ENCODE measurements at places on chromosomes 13 and 19.

DNA sequence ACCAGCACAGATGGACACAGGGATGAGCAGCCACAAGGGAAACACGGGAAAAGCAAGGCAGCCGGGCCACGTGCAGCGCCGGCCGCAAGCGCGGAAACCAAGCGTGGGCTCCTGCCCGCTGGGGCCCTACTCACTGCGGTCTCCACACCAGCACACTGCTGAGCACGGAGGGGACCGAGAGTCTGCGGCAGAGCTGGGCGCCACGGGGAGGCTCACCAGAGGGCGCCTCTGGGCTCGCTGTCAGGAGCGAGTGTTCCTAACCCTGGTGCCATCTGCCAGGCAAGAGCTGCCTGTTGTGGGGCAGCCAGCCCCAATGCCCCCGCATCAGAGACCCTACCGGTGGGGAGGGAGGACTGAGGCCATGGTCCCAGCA lies 26.5 kb downstream of the MPND start:
- DNase-seq = no peak

- DNase-seq = no peak
Observed at GRCh38 chr13:113273851-113274590, 23.0 kb upstream of the LAMP1 start.

GRCh38 chr13:79225487-79226232 lies 180.4 kb downstream of the RBM26 start:
- DNase-seq = no peak

DNA sequence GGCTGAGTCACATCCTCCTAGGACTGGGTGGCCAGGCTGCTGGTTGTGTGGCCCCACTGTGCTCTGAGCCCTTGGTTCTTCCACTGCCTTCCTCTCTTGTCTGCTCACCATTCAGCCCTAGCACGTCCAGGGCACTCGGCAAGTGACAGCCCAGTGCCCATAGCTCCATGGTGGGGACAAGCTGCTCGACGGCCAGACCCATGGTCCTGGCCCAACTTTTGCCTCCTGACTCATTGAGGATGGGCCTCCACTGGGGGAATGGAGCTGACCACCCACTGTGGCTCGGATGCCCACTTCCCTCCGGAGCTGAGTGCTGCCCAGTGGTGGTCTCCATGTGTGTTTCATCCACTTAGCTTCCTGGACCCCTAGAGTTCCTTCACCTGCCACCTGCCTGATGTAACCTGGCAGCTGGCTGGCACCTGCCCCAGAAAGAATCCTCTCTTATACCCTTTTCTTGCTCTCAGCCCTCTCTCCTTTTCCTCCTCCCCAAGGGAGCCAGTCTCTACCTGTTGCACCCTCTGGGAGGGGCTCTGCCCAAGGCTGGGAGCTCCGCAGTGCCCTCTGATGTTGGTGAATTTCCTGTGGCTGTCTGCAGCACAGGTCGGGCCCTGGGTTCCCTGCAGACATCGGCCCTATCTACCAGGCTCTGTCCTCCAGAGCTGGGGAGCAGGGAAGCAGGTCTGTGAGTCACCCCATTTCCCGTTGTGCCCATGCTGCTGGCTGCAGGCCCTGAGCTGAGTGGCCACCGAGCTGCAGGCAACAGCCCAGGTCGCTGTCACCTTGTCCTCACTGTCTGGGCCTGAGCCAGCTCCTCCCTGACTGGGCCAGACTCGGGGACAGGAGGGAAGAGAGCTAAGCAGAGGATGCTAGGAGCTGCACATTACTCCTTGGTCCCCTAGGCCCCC lies 7.4 kb downstream of the CHST8 start:
- peak; percentile 64 for DNase-seq

GRCh38 chr19:58562122-58563033 lies 4.0 kb upstream of the UBE2M start:
- no peak for DNase-seq

DNA sequence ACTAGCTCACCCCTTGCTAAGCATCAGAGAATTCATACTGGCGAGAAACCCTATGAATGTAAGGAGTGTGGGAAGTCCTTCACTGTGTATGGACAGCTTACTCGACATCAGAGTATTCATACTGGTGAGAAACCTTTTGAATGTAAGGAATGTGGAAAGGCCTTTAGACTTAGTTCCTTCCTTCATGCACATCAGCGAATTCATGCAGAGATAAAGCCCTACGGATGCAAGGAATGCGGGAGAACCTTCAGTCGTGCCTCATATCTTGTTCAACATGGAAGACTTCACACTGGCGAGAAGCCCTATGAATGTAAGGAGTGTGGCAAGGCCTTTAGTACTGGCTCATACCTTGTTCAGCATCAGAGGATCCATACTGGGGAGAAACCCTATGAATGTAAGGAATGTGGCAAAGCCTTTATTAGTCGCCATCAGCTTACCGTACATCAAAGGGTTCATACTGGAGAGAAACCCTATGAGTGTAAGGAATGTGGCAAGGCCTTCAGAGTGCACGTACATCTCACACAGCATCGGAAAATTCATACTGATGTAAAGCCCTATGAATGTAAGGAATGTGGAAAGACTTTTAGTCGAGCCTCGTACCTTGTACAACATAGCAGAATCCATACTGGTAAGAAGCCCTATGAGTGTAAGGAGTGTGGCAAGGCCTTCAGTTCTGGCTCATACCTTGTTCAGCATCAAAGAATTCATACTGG lies 17.3 kb downstream of the ZNF30 start:
- no peak for DNase-seq

- no peak for DNase-seq
Observed at GRCh38 chr13:71695662-71696061, 171.3 kb downstream of the DACH1 start.

- no peak for DNase-seq
Observed at GRCh38 chr19:29467824-29468401, 57.9 kb upstream of the VSTM2B start.

GRCh38 chr13:101916775-101917474 lies 464.4 kb downstream of the ITGBL1 start:
- no peak for DNase-seq

- DNase-seq = no peak
Observed at GRCh38 chr13:28636069-28636468, 22.9 kb upstream of the POMP start.

GRCh38 chr19:35399948-35400772 lies 29.3 kb downstream of the GPR42 start:
- no peak for DNase-seq

DNA sequence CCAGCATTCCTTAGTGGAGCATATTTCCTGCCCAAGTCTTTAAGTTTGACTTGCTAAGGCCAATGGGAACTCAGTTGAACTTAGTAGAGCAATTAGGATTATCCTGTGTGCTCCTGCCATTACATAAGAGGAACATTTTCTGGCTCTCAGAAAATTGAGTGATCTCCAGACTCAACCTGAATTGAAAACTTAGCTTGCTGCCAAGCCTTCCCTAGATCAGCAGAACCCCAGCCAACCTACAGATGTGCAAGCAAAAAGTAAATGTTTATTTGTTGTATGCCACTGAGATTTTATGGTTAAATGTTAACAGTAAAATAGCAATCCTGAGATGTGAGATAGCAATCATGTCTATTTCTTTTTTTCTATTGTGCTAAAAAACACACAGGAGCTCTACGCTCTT lies 350.9 kb downstream of the OLFM4 start:
- no peak for DNase-seq

DNA sequence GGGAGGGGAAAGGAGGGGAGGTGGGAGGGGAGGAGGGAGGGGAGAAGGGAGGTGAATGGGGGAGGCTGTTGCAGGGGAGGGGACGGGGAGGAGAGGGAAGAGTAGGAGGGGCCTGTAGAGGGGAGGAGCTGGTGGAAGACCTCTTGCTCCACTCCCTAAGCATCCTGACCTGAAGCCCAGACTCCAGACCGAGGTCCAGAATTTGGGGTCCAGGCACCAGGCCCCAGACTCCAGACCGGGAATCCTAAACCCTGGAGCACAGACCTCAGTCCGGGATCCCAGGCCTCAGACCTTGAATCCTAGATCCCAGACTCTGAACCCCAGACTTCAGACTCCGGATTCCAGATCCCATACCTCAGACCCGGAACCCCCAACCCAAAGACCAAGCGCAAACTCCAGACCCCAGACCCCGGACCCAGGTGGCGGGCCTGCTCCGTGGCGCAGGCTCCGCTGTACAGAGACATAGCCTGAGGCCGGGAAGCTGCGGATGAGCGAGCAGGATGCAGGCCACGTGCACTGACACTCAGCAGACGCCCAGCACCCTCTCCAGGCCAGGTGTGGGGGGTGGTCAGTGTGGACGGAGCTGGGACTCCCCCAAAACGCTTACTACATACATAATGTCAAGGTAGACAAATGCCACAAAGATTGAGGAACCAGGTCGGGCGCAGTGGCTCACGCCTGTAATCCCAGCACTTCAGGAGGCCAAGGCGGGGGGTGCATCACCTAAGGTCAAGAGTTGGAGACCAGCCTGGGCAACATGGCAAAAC lies 710 bp upstream of the BTBD2 start:
- peak; percentile 91 for DNase-seq

- DNase-seq = no peak
Observed at GRCh38 chr13:64410276-64411053, 2819.7 kb downstream of the PCDH9 start.

DNA sequence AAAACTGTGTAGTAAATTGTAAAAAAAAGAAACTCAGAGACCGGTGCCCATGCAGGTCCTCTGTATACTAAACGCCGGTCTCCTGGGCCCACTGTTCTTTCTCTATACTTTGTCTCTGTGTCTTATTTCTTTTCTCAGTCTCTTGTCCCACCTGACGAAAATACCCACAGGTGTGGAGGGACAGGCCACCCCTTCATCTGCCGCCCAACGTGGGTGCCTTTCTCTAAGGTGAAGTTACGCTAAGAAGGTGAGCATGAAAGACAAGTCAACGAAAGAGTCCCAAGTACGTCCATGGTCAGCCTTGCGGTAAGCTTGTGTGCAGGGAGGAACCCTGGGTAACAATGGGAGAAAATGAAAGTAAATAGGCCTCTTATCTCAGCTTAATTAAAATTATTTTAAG lies 48.0 kb upstream of the WASF3 start:
- no peak for DNase-seq

DNA sequence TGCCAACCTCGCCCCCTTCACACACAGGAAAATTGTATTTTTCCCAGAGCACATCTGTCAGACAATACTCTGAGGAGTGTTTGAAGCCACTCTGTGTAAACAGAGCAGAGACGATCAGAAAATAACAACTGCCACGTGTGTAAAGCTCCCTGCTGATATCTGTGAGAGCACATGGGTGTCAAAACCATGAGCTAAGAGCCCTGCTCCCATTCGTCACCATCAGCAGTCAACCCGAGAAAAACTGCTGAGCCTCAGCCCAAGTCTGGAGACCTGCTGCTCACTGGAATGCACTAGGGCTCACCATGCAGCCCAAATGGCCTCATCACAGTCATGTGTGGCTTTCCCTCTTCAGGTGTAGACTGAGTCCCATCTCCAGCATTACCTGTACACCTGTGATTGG lies 304.1 kb downstream of the FGF14 start:
- no peak for DNase-seq

DNA sequence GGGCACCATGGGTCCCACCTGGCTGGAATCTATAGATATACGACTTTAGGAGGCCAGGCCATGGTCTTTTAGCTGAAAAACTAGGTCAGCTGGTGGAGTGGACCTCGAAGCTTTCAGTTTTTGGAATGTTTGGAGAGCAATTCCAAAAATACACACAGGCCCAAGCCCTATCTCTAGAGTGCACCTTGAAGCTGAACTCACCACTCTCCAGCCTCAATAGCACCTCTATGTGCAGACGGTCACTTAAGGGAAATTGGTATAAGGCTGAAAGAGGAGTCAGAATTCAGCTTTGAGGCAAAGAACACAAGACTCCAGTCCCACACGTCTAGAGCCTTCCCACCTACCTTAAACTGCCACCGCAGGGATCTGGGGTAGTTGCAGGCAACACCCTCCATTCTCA lies 56.4 kb upstream of the KATNAL1 start:
- DNase-seq = no peak

- DNase-seq = no peak
Observed at GRCh38 chr13:28001049-28001448, 12.6 kb upstream of the URAD start.

DNA sequence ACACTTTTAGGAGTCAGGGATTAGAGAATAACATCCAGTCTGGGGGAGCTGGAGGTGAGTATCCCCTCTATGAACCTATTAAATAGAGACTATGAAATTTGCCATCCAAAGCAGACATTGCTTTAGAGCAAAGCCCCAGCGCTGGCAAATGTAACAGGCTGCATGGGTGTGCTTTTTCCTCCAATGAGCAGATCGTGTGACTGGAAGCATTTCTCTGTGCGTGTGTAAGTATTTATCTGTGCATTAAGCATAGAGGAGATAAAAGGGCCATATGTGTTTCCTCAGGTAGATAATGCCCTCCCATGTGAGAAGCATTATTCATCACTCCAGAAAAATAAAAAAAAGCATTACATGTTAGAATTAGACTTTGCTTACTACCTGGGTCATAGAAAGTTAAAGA lies 924 bp downstream of the TNFSF13B start:
- DNase-seq = no peak

DNA sequence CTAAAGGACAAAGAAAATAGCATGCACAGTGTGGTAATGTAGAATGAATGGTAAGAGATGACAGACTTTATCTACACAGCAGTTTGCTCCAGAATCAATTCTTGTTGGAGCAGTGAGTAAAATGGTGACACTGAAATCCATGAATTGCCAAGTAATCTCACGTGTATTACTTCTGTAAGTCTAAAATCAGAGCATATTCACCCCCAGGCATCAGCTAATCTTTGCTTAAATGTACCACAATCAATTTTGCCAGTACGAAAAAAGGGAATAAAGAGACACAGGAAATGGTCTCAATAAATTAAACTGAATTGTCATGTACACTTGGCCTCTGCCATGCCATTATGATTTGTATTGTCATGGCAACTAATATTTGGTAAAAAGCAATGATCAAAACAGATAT lies 294.2 kb downstream of the PCDH17 start:
- no peak for DNase-seq

GRCh38 chr13:106496072-106496997 lies 39.1 kb downstream of the EFNB2 start:
- no peak for DNase-seq

- no peak for DNase-seq
Observed at GRCh38 chr19:55116232-55116858, 1.1 kb downstream of the PPP1R12C start.

GRCh38 chr19:35248310-35249145 lies at the start of gene LSR:
LSR (plus strand) TSS chr19:35249002; CDS start chr19:35249023, 21 bp downstream.
- no peak for DNase-seq

GRCh38 chr19:46287585-46287984 lies 9.3 kb upstream of the HIF3A start:
- no peak for DNase-seq

DNA sequence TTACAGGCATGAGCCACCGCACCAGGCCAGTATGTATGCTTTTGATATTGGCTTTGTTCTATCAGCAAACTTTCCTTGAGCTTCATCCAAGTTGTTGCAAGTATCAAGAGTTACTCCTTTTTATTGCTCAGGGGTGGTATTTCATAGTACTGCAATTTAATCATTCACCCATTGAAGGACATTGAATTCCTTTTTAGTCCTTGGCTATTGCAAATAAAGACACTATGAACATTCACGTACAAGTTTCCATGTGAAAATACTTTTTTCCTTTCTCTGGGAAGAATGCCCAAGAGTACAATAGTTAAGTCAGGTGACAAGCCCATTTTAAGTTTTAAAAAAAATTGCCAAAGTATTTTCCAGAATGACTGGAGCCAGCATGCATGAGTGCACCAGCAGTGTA lies 20.4 kb downstream of the CEACAM3 start:
- no peak for DNase-seq
